ENCODE measurements at places on chromosomes 1 and 21. TPM values are rescaled to one million over a fixed set of nuclear protein-coding genes. Genes with fewer than 3 reads are reported as not detected.

Gene TPTE
- not detected for total RNA-seq

Gene AUNIP
- 4.8 TPM for total RNA-seq

Gene MCOLN3
- total RNA-seq: 2.1 TPM

Gene CD164L2
- total RNA-seq: not detected

Gene RXFP4
- not detected for total RNA-seq

Gene CA14
- not detected for total RNA-seq

Gene TEX38
- total RNA-seq: not detected

Gene TSPEAR
- not detected for total RNA-seq

Gene RPAP2
- 32.7 TPM for total RNA-seq

Gene FAAH
- 5.3 TPM for total RNA-seq

Gene MPZ
- total RNA-seq: 8.4 TPM

Gene OR2AK2
- total RNA-seq: not detected

Gene PLA2G2A
- not detected for total RNA-seq

Gene PEX11B
- 35.8 TPM for total RNA-seq

Gene TMEM50B
- 72.6 TPM for total RNA-seq
